Spinal cord (tissue), 10 donors: ENCODE measurements at places on chromosomes 7 and 10. TPM values are rescaled to one million over a fixed set of nuclear protein-coding genes. Genes with fewer than 3 reads are reported as not detected.

GRCh38 chr7:150997075-150997511 is 6.3 kb downstream of the NOS3 start:
- DNase-seq, result no peak
- no peak overlapping the region for H3K27ac ChIP-seq
- no peak overlapping the region for H3K4me3 ChIP-seq
- no peaks in the 10 kb centered on the region for H3K27me3 ChIP-seq

DNA sequence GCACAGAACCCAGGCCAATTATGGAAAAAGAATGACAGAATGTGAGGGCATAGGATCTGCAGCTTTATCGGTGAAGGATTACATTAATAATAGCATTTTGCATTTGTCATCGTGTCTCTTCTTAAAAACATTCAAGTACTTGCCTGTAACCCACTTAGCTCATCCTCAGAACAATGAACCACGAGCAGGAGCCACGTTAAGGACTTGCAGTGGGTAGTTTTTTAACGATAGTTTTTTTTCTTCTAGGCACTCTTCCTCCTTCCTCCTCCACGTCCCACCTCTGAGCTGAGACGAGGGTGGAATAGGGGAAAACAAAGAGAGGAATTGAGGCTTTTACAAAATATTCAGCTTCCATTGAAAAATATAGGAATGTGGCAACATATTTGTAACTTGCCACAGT is 27.1 kb downstream of the CDHR3 start:
- no peak for DNase-seq
- no peaks in the 10 kb centered on the region for H3K27me3 ChIP-seq
- peaks cover 12% of the 10 kb centered on the region for H3K4me1 ChIP-seq
- H3K27ac ChIP-seq, result no peak overlapping the region
- H3K4me3 ChIP-seq, result no peak overlapping the region

- no peak overlapping the region for H3K4me3 ChIP-seq
- no peak overlapping the region for H3K27ac ChIP-seq
- no peaks in the 10 kb centered on the region for H3K36me3 ChIP-seq
- no peaks in the 10 kb centered on the region for H3K27me3 ChIP-seq
- no peak for DNase-seq
Observed at GRCh38 chr7:43136064-43136463, 23.6 kb downstream of the HECW1 start.

ZC3HAV1L gene
- total RNA-seq, result 10.6 TPM

TAS2R41 gene
- not detected for total RNA-seq

DNA sequence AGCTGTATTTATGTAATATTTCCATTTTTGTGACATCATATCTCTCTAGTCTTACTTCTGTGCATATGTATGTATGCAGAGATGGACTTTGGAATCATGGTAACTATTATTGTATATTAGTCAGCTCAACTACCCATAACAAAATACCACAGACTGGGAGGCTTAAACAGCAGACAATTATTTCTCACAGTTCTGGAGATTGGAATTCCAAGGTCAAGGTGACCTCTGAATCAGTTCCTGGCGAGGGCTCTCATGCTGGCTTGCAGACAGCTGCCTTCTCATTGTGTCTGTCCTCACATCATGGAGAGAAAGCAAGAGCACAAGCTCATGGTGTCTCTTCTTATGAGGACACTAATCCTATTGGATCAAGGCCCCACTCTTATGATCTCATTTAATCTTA is 79.1 kb downstream of the RAMP3 start:
- H3K36me3 ChIP-seq, result no peaks in the 10 kb centered on the region
- H3K27ac ChIP-seq, result no peak overlapping the region
- no peaks in the 10 kb centered on the region for H3K27me3 ChIP-seq
- H3K4me1 ChIP-seq, result peaks cover 5% of the 10 kb centered on the region
- no peak for DNase-seq

ABCC2 gene
- 0.66 TPM for total RNA-seq

DNA sequence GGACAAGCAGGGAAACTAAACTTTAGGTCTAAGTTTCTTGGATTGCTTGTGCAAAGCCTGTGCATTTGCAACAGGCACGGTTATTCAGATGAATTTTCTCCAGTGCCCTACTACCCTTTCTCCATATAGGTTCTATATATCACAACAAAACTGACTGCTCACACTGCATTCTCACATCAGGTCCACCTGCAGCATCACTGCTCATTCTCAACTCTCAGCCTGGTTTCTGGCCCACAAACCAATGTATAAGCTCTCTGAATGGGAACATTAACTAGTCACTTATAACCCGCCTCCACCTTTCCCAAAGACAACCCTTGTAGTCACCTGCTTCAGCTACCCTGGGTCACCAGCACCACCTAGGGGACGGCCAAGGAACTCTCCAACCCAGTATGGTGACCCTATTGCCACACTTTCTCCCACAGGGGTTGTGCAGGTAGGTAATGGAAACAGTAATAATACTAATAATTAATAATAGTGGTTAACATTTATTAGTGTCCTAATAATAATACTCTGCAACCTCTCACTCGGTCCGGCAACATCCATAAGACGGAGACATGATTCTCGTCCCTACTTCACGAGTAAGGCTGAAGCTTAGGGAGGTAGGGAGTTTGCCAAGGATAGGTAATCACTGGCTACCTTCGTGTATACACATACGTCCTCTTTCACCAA is 97.3 kb downstream of the CLEC2L start:
- no peaks in the 10 kb centered on the region for H3K4me1 ChIP-seq
- peaks cover 55% of the 10 kb centered on the region for H3K36me3 ChIP-seq
- no peaks in the 10 kb centered on the region for H3K27me3 ChIP-seq
- DNase-seq, result no peak
- H3K4me3 ChIP-seq, result no peak overlapping the region
